ENCODE measurements at places on chromosomes 6 and 20.

GRCh38 chr20:2930538-2930937, 57.3 kb downstream of the PTPRA start:
- no peak for DNase-seq

DNA sequence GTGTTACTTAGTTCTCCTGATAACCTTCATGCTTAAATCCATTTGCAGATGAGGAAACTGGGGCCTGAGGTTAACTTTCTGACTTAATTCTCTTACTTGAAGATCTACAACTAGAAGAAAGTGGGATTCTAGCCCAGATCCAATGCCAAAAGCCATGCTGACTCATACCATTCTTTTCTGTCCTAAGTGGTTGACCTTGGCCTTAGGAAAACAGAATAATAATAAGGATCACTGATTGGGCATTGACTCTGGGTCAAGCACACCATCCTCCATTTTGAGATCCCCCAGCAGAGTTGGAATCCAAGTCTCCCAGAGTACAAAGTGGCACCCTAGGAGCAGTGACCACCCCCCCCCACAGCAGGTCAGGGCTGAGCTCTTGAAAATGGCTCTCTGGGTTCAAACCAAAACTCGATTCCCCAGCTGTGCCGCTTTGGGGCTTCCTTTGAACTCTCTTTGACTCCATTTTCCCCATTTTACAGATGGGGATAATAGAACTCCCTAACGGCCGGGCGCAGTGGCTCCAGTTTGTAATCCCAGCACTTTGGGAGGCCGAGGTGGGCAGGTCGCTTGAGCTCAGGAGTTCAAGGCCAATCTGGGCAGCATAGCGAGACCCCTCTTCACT, 12.8 kb upstream of the ZNF217 start:
- DNase-seq = no peak

DNA sequence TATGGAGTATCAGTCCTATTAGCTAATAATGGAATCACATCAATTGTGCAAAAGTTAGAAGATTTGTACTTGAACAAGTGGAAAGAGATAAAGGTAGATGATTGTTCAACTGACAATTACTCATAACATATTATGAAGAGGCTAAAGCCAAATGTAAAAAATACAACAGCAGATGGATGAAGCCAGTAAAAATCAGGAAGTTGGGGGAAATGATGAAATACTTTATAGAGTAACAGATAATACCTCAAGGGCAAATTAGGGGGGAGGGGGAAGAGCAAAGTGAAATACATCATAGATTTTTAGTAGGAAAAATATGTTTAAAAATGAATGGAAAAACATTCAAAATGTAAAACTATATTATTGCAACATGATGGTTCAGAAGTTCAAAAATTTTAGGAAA, 114.0 kb downstream of the PDSS2 start:
- no peak for DNase-seq

DNA sequence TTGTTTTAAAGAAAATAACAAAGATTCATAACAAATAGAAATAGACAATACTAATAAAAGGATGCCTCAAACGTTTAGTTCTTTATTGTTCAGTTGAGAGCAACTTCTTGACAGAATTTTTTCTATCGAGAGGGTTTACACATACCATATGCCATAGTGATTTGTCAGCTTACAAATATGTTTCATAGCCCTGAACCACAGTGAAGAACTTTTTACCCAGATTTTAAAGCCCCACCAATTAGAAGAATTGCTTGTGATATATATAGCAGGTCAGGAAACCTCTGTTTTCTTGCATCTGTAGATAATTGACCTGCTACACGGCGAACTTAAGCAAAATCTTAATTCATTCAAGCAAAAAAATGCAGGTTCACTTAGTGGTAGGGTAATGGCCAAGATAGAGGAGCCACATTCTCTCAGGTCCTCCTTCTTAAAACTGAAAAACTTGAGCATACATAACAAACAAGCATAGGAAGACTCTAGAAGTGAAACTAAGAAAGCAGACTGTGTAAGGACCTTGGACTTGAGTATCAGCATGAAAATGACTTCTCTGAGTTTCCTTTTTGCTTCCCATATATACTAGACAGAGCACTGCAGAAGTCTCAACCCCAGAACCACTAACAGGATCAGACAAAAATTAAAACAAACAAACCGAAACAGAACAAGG, 39.5 kb downstream of the CRISP1 start:
- no peak for DNase-seq

DNA sequence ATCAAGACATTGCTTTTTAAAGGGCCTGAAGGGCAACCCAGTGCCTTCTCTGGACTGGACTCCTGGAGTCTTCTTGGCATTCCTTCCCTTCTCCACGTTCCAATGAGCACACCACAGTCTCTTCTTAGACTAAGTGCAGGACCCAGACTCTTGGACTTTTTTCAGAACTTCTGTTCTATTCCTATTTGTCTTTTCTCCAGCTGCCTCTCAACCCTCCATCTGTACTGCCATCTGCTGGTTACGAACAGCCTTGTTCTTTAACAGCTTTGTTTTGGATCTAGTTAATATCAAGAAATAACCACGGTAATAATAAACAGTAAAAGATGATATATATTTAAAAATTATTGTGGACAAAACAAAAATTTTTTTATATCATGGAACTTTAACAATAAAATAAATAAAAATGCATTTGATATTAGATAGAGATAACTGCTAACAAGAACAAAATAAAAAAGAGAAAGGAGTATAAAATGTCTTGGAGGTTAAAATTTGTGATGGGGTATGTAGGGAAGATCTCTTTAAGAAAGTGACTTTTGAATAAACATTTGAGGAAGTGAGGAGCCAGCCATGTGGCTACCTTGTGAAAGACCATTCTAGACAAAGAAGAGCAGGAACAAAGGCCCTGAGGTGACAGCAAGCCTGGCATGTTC, 105.1 kb upstream of the HCRTR2 start:
- DNase-seq = peak; percentile 8

GRCh38 chr6:156713548-156713947, 63.6 kb upstream of the ARID1B start:
- DNase-seq = no peak

DNA sequence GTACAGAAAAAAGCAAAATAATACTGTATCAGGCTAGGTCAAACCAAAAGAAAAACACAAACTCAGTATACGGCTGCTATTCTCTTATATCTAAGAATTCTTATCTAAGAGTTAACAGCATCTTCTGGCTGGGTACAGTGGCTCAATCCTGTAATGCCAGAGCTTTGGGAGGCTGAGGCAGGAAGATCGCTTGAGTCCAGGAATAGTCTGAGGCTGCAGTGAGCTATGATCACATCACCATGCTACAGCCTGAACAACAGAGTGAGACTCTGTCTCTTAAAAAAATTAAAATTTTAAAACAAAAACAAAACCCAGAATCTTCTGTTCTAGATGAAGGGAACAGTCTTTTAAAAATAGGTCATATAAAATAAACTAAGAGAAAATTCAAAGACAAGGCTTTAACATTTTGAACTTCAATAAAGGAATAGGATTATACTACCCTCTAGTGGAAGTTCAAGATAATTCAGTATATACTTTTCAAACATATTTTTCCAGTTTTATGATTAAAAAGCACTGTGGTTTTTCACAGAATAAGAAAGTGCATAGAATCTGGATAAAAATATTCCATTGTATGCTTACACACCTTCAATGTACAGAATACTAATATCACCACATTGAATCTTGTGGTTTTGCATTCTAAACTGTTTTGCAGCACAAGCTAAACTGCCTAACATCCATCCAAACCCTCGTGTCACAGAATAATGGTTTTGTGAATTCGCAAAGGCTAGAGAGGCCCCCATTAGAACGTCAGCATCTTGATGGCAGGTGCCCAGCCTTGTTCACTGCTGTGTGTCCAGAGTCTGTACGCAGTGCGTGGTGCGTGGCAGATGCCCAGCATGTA, 39.3 kb downstream of the DTNBP1 start:
- no peak for DNase-seq

DNA sequence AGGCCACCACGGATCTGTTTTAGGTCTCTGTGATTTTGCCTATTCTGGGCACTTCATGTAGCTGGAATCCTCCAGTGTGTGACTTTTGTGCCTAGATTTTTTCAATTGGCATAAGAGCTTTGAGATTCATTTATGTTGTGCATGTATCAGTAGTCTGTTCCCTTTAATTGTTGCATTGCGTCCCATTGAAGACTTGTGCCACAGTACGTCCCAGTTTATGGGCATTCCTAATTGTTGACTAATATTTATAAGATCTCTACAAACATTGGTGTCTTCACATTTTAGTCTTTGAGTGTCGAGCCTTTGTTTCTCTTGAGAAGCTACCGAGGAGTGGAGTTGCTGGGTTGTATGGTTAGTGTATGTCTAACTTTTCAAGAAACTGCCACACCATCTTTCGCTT, 704 bp upstream of the FAM210B start:
- DNase-seq = no peak

- no peak for DNase-seq
Measured at GRCh38 chr6:35184580-35185301, 29.0 kb upstream of the SCUBE3 start.

DNA sequence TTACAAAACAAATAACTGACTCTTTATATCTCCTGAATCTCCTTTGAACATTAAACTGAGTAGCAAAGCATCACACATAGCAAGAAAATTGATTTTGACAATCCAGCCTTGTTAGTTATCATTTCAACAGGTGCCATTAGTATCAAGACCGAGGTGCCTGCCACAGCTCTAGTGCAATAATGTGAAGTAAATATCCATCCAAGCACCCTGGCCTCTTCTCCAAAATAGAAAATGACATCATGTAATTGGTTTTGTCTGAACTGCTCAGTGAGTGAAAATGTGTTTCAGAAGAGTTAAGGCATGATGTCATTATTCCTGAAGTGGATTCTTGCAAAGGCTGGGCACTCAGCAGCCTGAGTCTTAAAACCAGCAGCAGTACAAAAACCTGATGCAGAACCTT, 341.4 kb downstream of the PLCB1 start:
- DNase-seq = no peak

- DNase-seq = no peak
Measured at GRCh38 chr6:33792981-33793380, 4.1 kb upstream of the LEMD2 start.

DNA sequence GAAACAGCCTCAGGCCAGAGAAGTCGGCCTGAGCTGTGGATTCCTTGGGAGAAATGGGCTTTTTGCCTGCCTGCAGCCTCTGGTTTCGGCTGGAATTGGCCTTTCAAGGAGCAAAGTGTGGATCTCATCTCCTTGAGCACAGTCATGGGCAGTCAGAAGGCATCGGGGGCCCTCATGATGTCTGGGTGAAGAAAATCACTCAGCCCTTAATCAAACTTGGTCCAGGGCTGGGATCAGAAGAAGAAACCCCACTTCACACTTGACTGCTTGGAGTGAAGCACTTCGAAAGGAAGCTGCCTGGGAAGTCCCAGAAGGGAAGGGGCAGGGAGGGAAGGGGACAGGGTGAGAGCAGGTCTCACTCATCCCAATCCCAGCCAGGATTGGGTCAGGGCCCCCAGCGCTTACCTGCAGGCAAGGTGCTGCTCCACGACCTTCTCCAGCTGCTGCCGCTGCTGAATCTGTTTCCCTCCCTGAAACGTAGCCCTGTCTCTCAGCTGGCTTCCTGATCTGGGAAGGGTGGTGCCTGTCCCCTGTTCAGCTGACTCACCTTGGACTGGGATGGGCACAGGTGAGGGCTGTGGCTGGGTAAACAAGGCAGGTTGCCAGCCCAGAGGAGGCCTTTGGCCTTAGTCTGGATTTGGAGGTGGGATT, at the start of gene SDCBP2:
Gene SDCBP2, minus strand, starts transcription at position 460 of the 651 bp plus-strand sequence. CDS start 8,723 bp downstream, outside the sequence.
- DNase-seq = peak; percentile 78

DNA sequence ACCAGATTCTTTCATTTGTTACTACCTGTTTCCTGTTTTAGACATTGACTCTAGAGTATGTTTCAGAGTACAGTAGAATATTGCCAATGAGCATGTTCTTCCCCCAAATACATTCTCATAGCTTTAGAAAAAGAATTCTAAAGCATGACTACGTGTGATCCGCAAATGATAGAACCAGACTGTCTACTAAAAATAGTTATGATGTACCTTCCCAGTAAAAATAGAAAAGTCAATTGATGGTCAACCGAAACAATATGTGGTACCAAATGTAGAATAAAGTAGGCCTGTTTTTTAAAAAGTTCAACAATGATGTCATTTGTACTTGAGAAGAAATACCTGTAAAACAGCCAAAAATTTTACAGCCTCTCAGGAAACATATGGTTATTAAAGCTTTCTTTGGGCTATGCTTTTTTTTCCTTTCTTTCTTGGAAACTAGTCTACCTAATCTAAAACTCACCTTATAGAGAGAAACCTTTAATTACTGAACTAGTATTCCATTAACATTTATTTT, 130.1 kb upstream of the MTHFD1L start:
- DNase-seq = no peak

DNA sequence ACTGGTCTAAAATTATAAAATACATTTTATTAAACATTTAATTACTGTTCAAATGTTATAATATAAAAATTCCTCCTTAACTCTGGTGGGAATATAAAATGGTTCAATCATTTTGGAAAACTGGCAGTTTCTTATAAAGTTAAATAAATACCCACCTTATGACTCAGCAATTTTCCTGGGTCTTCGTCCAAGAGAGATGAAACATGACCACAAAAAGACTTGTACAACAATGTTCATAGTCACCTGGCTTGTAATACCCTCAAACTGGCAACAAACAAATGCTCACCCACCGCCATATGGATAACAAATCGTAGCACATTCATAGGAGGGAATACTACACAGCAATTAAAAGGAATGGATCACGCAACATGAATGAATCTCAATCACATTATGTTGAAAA, 66.0 kb upstream of the RIN2 start:
- DNase-seq = no peak
